ENCODE measurements at places on chromosomes 13 and 19.

- DNase-seq: no peak
These were observed 62.5 kb upstream of the PDX1 start for GRCh38 chr13:27857282-27857681.

- no peak for DNase-seq
These were observed 18.6 kb upstream of the C13orf46 start for GRCh38 chr13:113992276-113993005.

- no peak for DNase-seq
These were observed 3.0 kb upstream of the HAMP start for GRCh38 chr19:35279374-35279773.

DNA sequence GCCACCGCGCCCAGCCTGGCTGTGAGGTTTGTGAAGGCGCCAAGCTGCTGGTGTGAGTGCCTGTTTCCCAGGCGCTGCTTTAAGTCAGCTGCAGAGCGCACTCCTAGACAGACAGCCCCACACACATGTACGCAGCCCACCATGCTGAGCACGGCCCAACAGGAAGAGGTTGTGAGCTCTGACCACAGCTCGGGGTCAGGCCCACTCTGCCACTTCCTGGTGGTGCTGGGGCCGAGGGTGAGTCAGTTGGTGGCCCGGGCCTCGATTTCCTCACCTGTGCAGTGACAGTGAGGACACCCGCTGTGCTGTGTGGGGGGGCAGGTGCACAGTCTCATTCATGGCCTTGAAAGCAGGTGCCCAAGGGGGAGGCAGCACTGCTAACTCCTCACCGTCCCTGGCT lies 106.7 kb downstream of the KDM4B start:
- DNase-seq: no peak

- DNase-seq: no peak
These were observed 14.5 kb downstream of the SLC46A3 start for GRCh38 chr13:28704282-28704681.

DNA sequence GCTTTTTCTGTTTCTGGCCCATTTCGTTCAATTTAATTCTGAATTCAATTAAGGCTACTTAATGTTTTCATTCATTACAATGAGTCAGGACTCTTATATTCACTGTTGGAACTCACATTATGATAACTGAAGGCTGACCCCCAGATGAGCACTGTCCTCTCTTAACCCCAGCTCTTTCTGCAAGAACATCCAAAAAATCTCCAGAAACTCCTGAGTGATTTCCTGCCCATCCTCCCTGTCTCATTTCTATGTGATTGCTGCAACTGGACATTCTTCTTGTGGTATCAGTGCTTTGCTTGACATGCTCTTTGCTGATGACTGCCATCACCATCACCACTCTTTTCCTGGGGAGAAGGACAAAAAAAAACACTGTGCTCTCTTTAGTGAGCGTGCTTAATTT lies 240.3 kb downstream of the SPRY2 start:
- no peak for DNase-seq

DNA sequence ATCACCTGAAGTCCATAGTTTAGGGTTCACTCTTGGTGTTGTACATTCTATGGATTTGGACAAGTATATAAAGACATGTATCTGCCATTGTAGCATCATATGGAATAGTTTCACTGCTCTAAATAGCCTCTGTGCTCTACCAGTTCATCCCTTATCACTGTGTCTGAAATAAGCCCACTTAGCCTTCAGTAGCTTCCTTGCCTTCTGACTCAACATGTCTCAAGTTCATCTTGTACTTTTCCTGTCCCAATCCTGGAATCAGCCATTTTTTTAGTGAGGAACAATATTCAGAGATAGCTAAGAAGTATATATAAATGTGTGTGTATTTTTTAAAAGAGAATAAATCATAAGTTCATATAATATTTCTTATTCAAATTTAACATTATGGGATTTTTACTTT lies 79.2 kb downstream of the DHRS12 start:
- no peak for DNase-seq

DNA sequence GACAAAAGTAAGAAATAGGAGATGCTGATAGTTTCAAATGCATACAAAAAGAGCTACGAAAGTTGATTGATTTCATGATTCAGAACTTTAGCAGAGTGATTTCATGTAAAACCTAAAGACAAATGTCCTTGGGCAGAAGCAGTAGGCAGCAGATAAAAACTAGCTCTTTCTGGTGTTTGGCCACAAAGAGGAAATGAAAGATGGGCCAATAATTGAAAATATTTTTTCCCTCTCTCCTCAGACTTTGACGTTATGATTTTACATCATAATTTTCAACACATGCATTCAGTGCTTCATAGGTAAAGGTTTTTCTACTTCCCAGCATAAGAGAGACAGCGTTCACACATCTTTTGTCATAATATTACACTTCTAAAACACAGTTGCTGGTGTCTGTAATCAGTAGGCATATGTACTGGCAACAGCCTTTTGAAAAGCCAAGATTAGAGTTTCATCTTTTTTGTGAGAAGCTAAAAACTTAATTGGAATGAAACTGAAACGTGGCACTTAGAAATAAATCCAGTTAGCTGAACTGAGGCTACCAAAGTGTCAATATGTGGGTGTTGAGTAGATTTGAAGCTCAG lies 9.3 kb downstream of the SCEL start:
- no peak for DNase-seq

GRCh38 chr13:31409678-31410356 lies 210.0 kb downstream of the B3GLCT start:
- DNase-seq: no peak

DNA sequence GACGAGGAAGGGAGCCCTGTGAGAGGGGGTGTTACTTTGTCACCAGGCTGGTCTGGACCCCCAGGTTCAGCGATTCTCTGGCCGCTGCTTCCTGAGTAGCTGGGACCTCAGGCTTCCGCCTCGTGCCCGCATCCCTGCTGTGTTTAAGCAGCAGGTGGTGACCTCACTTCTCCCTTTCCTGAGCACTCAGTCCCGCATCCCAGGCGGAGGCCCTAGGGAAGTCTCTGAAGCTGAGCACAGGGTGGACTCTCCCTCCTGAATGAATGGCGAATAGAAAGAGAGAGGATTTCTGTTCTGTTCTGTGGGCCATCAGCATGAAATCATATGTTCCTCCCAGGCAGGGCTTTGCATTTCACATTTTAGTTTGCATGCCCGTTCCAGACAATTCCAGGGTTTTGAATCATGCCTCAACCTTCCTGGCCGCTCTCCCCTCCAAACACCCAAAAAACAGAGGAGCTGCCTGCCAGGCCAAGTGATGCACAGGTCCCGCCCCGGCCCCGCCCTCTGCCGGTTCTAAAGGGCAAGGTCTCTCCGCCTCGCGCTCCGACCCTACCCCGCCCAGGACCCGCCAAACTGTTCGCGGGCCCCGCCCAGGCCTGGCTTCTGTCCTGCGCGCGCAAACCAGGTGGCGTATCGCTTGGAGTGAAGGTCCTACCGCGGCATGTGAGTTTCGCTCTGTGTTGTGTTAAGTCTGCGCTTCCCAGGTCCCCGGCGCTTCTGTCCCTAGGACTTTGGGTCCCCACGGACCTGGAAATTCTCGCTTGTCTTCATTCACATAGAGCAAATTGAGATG lies 35.1 kb upstream of the ZNF808 start:
- no peak for DNase-seq

DNA sequence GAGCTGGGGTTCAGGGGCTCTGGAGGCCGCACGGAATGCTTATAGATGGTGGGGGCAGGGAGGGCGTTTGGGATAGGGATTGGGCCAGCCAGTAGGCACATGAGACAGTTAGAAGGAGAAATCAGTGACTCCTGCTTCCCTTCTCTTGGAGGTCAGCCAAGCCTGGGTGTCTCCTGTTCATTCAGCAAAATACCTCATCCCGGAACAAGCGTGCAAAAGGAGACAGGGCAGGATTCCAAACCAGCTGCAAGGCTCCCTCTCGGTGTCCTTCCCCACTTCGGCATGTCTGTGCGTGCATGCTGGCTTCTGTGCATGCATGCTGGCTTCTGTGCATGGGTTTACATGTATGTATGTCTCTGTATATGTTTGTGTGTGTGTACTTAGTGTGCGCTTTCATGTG lies 37.3 kb upstream of the PEPD start:
- DNase-seq: no peak

DNA sequence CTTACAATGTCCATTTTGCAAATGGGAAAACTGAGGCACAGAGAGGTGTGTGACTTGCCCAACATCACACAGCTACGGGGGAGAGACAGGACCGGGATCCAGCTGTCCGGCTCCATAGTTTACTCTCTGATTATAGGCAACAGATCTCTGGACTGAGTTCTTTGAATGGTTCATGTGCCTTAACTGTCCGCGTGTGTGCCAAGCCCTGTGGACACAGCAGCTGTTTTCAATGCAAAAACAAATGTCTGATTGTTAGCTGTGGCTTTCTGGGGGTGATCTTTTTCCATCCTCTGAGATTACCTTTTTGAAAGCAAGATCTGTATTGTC lies 94.1 kb downstream of the KL start:
- no peak for DNase-seq

DNA sequence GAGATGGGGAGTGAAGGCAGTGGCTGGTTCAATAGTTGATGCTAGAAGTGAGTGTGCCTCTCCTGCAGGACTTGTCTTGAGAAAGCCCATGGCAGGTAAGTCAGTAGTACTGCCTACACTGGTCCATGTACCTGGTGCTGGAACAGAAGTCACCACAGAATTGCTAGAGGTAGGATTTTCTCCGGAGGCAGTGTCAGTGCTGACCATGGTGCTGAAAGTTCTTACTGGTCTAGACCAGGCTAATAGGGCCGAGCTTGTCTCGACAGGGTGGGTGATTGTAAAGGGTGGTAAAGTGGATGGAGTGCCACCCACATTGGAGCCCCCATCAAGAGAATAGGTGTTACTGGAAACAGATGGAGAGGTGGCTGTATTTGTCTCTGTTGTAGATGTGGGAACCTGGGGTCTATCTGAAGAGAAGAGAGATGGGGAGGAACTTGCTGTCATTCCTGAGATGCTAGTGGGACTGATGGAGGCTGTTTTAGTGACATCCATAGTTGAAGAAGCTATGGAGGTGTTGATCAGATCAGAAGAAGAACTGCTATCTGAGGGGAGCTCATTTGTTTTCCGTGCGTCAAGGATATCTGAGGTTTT lies 36.6 kb downstream of the MUC16 start:
- DNase-seq: no peak

DNA sequence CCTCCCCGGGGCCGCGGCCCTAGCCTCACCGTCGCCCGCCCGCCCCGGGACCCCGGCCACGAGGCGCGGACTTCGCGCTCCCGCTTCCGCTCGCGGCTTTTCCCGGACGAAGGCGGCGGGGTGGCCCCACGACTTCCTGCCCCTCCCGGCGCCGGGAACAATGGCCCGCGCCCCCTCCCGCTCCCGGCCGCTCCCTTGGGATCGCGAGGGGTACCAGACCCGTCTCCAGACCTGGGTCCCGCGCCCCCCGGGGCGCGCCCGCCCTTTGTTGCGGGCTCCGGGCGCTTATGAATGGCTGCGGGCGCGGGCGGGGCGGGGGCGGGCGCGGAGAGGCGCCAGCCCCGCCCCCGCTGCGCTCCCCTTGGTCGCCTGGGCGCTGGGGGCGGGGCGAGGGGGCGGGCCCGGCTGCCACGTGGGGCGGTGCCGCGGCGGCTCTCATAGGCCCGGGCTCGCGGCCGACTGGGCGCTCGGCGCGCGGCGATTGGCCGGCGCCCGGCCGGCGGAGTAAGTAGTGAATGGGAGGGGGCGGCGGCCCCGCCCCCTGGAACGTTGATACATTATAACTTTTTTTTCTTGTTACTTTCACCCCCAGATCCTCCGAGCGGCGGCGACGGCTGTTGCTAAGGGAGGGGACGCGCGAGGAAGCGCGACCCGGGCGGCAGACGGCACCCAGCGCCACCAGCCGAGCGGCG lies 1.1 kb downstream of the MIDN start:
- peak; percentile 94 for DNase-seq

DNA sequence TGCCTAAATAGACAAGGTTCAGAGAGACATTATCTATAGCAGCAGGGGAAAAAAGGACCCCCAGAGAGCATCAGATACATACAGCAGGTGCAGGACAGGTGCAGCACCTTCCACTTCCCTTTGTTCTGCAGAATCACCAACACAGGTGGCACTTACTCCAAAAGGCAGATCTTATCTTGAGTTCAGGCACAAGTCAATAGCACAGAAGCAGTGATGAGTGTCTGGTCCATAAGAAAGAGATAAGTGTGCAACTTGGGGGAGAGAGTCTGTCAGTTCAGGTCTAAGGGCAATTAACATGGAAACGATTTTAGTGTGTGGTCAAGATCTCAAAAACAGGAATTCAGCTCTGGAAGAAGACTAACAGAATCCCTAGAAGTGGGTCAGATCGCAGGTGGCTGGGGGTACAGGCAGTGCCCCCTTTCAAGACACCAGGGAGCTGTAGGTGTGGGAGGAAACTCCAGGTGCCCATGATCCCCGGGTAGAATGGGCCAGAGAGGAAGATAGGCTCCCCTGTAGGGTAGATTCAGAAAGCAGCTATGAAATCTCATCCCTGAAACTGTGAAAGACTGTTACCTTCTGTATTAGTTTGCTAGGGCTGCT lies 40.6 kb downstream of the TNFSF11 start:
- no peak for DNase-seq

- no peak for DNase-seq
These were observed 404.4 kb downstream of the SPRY2 start for GRCh38 chr13:79936368-79937136.

DNA sequence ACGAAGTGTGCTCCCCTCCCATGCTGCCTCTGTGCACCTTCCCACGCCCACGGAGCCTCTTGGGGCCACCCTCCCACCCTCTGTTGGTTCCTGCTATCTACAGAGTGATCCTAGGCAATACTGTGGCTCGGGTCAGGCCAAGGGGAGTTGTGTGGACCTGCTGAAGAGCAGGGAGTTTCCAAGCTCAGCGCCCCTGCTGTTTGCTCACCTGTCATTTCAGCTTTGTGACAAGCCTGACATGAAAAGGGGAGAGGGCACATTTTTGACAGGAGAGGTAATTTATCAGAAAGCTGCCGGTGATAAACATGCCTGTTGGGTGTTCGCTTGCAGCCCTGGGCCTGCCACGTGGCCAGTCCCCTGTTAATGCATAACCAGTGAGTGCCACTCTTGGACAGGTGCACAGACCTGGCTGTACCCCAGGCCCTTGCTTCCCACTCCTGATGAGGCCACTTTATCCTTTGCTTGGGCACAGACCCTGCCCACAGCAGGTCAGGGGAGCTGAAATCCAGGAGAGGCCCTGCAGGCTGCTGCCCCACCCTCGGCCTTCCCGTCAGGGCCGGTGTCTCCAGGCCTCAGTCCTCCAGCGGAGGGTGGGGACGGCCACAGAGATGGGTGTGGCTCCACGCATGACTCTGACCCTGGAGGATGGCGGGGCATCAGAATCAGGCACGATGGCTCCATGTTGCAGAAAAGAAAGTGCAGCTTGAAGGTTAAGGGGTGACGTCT lies 201.5 kb upstream of the GPR12 start:
- DNase-seq: no peak

Measured in activated CD4-positive, alpha-beta T cell treated with anti-CD3 and anti-CD28 coated beads for 4 hours (primary cell).